ENCODE measurements at places on chromosomes 2 and 18.

- no peak for DNase-seq
These were observed 91.4 kb upstream of the PXDN start for GRCh38 chr2:1835581-1836201.

DNA sequence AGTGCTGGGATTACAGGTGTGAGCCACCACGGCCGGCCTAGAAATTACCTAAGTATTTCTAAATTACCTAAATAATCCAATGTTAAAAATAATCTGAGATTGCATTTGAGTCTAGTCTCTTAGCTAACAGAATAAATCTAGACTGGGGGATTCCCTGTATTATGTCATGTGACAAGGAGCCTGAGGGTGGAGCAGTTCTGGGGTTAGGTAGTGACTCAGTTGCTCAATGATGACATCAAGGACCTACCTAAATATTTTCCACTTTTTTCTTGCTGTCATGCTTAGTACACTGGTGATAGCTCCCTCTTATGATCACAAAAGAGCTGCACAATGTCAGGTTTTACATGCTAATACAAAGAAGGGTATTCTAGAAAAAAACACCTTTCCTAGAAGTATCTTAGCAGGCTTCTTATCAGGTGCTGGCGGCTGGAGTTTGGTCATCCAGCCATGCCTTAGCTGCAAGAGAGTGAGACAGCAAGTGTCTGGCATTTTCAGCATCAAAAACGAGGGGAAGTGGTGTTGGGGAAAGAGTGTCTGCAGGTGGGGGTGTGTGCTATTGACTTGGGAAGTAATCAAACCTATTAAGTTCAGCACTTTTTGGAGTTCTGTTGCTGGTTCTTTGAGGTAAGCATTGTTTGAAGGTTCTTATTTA is 17.5 kb upstream of the CEP192 start:
- no peak for DNase-seq

- no peak for DNase-seq
These were observed 14.9 kb downstream of the PPP3R1 start for GRCh38 chr2:68237404-68237803.

DNA sequence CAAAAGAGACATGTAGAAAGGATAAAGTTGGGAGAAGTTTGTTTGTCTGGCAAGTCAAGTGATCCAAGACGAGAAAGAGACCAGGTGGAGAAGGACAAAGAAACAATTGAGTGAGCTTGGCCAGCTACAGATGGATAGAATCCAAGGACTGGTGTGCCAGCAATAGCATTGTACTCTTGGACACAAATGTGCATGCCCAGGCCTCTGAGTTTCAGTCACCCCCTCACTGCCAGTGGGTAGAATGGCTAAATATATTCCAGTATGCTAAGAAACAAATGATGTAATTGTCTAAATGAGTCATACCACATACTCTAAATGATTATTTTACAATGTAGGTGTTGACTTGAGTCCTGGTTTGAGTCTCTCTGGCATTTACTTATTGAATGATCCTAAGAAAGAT is 881.3 kb downstream of the LRRTM4 start:
- no peak for DNase-seq

DNA sequence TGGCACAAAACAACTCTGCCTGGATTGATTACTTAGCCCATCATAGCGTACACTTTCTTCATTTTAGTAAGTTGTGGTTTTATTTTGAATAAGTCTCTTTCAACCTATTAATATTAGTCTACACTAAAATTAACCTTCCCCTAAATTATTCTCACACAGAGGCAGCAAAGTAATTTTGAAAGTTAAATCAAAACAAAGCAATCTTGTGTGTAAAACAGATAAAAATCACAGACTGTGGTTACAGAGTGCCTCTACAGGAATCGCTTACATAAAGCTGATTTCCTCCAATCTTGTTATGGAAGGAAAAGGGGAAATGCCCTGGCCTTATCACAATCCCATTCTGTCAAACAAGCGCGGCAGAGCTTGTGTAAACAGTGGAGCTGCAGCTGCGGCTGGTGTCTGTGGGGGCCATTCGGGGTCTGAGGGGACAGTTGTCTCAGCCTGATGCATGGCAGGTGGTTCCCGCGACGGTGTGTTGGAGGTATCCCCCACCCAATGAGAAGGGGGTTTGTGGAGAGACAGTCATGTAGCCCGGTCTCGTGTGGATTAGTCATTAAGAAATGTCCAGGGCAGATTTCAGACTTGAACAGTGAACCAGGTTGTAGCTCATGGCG is 42.1 kb downstream of the BCL2L11 start:
- DNase-seq, result peak; percentile 31

GRCh38 chr18:80077873-80078272 is 31.2 kb upstream of the ADNP2 start:
- DNase-seq, result no peak

- no peak for DNase-seq
These were observed 114.6 kb upstream of the TEX51 start for GRCh38 chr2:126784045-126784444.

Measured in MV-4-11 (cell line).